Neural progenitor cell (in vitro differentiated cells): ENCODE measurements at places on chromosomes 1 and 21. TPM values are rescaled to one million over a fixed set of nuclear protein-coding genes. Genes with fewer than 3 reads are reported as not detected.
A peak's percentile ranks its signal among the peaks of the same experiment; 100 is the strongest.

DNA sequence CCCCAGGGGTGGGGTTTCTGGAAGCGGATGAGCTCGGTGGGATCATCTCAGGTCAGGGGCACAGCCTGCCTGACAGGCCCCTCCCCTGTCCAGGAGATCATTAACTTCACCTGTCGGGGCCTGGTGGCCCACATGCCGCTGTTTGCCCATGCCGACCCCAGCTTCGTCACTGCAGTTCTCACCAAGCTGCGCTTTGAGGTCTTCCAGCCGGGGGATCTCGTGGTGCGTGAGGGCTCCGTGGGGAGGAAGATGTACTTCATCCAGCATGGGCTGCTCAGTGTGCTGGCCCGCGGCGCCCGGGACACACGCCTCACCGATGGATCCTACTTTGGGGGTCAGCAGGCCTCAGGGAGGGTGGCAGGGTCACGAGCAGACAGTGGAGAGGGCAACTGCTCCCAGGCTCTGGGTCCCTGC lies 8.4 kb downstream of the HCN3 start:
- DNase-seq = no peak

DNA sequence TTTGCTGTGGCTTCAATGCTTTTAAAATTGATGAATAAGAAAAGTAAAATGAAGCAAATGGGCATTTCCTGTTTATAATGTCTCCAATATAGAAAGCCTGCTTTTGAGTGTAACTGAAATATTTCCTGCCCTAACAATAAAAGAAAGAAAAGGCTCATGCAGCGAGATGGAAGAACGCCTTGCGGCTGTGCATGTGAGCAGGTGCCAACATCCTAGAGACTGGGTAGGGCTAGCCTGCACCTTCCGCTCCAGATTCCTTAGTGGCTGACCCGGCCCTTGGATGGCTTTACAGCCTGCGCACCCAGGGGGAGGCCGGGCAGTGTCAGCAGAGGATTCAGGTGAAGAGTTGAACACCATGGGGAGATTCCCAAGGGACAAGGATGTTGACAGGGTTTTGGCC lies 21.8 kb downstream of the CNIH3 start:
- no peak for DNase-seq

DNA sequence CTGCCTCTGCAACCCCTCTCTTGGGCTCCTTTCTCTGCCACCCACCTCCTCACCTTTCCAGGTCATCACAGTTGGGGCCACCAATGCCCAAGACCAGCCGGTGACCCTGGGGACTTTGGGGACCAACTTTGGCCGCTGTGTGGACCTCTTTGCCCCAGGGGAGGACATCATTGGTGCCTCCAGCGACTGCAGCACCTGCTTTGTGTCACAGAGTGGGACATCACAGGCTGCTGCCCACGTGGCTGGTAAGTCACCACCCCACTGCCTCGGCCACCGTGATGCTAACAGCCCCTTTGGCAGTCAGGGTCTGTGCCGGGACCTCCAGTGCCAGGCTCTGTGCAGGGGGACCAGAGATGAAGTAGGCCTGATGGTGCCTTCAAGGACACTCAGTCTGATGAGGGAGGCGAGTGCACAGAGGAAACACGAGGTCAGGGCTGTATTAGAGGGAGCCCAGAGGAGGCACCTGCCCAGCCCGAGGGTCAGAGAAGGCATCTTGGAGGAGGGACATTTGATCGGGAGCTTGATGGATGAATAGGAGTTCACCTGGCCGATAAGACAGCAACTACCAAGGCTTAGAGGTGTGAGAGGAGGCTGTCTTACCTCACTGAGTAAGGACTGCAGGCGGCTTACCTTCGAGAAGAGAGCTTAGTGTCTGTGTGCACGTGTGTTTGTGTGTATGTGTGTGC lies 18.1 kb downstream of the PCSK9 start:
- no peak for DNase-seq

DNA sequence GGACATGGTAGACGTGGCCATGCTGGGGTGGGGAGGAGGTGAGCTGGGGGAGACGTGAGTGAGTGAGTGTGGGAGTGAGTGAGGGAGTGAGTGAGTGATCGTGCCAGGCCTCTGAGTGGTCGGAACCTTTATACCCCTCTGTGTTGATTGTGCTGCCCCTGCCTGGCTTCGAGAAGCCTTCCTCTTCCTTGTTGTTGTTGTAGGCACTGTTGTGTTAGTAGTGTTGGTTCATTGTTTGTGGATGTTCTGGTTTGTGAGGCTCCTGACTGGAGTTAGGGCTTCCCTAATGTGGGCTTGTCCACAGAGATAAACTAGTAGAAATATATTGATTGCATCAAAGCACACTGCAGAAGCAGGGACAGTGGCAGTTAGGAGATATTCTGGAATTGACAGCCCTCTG lies at the start of gene KRTAP10-3:
Gene KRTAP10-3, minus strand, starts transcription at position 101 of the 400 bp plus-strand sequence. Its CDS starts 80 bp downstream, at position 21.
- DNase-seq = no peak

DNA sequence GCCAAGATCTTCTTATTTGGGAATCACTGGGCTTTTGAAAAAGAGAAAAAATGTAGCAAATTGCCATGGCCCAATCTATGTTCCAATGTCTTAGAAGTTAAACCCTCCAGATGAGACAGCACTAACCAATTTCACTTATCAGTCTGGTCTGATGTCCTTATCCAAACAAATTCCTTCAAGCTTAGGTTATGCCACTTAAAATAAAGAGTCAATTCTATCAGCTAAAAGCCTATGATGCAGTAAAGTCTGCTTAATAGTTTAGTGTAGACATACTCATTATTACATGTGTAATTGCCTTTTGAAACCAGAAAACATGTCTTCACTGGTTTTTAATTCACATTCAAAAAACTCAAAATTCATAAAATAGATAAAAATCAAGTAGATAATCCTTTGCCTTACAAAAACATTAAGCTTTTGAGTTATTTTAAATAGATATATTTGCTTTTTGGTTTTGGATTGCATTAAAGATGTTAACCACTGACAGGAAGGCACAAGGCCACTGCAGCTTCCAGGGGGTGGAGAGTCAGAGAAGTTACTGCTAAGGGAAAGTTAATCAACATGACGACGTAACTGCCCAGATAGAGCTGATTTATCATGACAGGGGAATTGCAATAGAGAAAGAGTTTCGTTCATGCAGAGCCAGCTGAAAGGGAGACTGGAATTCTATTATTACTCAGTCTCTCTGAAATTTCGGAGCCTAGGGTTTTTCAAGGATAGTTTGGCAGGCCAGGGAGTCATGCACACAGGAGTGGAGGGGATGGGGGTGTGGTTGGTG lies 106.1 kb downstream of the MAP3K21 start:
- no peak for DNase-seq

DNA sequence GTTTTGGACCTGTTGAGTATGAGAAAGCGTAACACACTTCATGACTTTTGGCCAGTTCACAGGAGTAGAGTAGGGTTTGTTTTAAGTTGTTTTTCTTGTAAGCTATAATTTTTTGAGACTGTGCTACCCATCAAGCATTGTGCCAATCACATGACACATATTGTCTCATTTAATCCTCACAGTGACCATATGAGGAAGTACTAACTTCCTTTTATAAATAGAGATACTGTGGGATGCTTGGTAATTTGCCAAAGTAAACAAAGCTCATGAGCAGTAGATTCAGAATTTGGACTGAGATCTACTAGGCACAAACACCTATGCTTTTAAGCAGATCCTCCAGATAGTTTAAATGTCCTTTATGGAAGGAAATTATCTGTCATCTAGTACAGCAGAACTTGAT lies 178.3 kb downstream of the CACNA1E start:
- DNase-seq = no peak

- DNase-seq = no peak
Measured at GRCh38 chr1:70112838-70113237, 92.5 kb downstream of the LRRC40 start.

DNA sequence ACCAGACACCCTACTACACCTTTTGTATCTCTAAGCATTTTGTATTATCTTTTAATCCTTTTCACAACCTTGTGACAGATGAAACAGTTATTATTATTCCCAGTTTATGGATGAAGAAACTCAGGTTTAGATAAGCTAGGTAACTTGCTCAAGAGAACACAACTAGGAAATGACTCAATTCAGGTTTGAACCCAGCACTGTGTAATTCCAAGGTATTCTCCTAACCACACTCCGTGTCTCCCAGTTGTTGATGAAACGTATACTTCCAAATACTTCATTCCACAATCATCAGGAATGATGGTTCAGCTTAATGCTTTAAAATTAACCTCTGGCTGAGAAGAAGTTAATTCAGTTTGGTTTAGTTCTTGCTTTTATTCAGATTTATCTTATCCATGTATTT lies 51.7 kb upstream of the MRPS6 start:
- no peak for DNase-seq

- DNase-seq = peak; percentile 38
Measured at GRCh38 chr1:111990026-111990877, 784 bp upstream of the KCND3 start.

GRCh38 chr1:220093361-220094015 lies 444 bp upstream of the IARS2 start:
- DNase-seq = no peak

- no peak for DNase-seq
Measured at GRCh38 chr1:221886743-221887414, 145.0 kb upstream of the DUSP10 start.

- no peak for DNase-seq
Measured at GRCh38 chr1:207223162-207223561, 98.3 kb upstream of the CD55 start.

DNA sequence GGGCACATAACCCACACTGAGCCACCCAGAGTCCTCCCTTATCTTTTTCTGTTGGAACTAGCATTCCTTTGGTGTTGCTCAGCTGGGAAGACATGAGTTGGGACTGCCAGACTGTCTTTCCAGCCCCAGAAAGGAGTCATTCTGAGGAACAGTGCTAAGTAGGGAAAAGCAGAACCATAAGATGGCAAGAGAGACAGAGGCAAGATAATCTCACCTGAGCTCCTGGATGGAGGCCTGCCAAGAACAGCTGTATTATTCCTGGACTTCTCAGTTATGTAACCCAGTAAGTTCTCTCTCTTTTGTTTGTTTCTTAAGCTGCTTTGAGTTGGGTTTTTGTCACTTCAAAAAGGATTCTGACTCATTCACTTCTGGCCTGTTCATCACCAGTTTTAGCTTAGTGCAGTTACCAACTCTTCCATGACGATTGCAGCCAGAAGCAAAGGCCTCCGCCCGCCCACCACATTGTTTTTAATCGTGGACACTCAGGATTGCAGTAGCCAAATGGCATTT lies 134.4 kb downstream of the OMA1 start:
- DNase-seq = no peak

GRCh38 chr1:8314346-8315280 lies 3.3 kb upstream of the SLC45A1 start:
- peak; percentile 90 for DNase-seq

DNA sequence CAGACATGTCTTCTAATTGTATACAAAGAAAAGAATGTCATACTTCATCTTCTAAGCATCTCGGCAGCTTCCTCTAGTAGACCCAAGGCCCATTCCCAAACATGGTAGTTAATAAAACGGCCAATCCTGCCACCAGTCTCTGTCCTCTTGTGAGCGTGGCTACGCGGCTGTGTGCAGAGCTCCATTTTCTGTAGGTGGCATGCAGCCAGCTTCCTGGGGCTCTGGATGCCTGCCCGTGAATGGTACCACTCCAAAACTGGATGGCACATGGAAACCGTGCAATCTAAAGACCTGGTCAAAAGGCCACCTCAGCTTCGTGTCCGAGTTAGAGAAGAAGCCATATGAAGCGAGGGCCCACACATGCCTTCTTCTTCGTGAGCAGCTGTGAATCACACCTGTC lies 110.7 kb downstream of the SIPA1L2 start:
- DNase-seq = no peak

- no peak for DNase-seq
Measured at GRCh38 chr1:162310337-162310736, 66.3 kb downstream of the SPATA46 start.

GRCh38 chr1:234515411-234515810 lies 36.4 kb upstream of the TARBP1 start:
- DNase-seq = no peak

DNA sequence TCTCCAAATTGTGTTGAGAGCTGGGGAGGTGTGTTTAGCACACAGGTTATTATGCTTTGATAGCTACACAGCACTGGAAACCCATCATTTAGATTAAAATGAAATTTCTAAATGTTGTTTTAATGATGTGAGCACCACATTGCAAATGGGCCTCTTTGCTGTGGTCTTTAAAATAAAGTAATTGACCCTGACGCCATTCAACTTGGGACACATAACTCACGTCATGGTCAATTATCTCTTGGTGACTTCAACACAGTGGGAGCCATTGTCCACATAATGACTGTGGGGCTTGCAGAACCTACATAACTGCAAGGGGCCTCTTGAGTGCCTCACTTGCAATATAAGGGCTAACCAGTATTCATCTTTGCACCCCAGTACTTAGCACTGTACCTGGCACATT lies 280.4 kb downstream of the HLX start:
- no peak for DNase-seq

- DNase-seq = no peak
Measured at GRCh38 chr1:54965624-54966340, 14.6 kb upstream of the TMEM61 start.

DNA sequence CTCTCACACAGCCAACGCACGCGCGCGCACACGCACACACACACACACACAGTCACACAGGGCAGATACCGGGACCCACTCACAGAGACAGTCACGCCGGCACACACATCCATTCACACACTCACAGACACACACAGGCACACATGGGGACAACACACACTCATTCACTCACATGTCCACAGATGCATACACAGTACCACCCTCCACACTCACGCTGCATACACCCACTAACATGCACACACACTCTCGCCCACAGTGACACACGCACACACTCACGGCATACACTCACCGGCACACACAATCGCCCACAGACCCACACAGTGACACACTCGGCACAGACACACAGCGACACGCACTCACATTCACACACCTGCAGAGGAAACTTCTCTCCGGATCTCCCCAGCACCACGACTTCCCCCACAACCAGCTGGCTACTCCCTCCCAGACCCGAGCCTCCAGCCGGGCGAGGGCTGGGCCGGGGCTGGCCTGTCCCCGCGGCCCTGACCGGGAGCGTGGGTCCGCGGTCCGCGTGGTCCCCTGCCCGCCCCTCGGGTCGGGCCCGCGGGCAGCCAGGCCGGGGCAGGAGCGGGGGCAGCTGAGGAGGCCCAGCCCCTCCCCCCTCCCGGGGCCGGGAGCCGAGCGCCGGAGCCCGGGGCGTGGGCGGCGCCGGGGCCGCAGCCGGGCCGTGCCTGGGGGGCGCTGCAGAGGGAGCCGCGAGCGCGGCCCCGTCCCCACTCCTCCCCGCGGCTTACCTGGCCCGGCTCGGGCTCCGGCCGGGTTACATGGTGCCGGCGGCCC lies 552 bp downstream of the DLGAP3 start:
- no peak for DNase-seq

The ACTA1 gene
- total RNA-seq = 1.2 and 2.6 TPM in 2 replicates

The HFM1 gene
- 15.1 and 36.3 TPM in 2 replicates for total RNA-seq

The CFAP74 gene
- total RNA-seq = 0.19 TPM in 1 of 2 replicates, not detected in the other

The LSS gene
- 26.7 and 90.5 TPM in 2 replicates for total RNA-seq

The PTPRU gene
- total RNA-seq = 29.5 and 68.9 TPM in 2 replicates

The CFHR3 gene
- total RNA-seq = 4.8 and 20.9 TPM in 2 replicates

The CDC42BPA gene
- 34.4 and 54.7 TPM in 2 replicates for total RNA-seq

The MAD2L2 gene
- total RNA-seq = 108 and 164 TPM in 2 replicates

The CLDN8 gene
- total RNA-seq = not detected in 2 replicates
